AG08396 (cell line): ENCODE measurements at places on chromosomes 1 and 21.

- DNase-seq: no peak
These were observed 46.3 kb upstream of the ETS2 start for GRCh38 chr21:38759413-38759812.

GRCh38 chr1:30706528-30706927 is 16.9 kb downstream of the MATN1 start:
- peak; percentile 47 for DNase-seq

GRCh38 chr1:15935056-15935950 is 40.6 kb downstream of the ZBTB17 start:
- DNase-seq: no peak

DNA sequence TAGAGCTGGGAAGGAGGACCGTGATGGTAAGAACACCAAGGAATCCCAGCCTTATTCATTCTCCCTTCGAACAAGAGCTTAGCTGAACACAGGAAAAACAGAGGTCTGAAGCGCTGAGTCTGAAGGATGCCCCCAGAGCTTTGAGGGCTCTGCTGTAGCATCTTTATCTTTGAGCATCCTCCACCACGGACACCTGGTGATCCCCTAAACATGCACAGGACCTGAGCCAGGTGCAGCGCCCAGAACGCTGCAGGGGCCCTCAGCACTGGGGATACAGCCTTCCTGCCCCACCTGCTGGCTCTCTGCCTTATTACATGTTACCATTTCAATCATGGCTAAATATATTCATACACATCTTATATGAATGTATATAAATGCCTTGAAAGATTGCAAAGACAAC is 7.7 kb upstream of the GPATCH4 start:
- DNase-seq: no peak

DNA sequence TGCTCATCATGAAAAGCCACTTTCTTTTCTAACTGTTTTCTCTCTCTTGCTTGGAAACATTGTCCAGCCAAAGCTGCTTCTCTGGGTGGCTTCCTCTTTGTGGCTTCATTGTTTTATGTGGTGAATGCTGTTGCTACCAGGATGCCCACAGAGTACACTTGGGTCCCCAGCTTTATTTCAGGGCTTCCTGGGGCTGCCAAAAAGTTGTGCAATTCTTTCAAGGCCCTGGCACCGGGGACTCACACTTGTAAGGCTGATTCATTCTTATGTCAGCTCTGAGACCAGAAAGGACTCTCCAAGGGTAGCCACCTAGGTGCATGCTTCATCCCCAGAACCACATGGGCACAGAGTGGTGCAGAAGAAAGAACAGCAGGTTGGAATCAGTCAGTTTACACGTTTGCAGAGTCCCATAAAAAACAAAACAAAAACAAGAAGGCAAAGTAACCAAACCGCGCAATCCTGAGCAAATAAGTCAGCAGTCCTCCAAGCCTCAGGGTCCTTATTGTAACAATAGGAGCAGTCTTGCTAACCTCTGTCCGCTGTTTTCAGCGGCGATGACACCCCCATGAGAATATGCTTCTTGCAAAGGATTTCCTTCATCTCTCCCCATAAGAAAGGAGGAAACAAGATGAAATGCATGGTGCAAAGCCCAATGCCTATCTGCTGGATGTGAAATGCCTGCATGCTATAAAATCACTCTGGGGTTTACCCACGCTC is 89.9 kb upstream of the SSX2IP start:
- no peak for DNase-seq

- no peak for DNase-seq
These were observed 16.4 kb downstream of the CD244 start for GRCh38 chr1:160846281-160846680.

DNA sequence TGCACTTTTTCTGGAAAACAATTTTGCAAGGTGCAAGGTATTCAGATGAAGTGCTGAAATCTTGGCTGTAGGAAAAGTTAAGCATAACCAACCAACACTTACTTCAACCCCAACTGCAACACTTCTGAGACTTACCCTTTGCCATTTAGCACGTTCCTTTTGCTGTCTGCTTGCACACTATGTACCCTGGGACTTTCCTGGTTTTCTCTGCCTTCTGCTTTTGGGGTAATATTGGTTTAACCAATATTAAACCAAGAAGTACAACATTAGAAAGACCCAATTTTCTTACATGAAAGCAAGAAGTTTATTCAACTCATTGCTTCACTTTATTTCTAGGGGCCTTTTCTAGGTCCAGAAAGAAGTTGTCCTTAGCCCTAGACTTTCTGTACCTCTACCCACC is 193.0 kb downstream of the HLX start:
- DNase-seq: no peak

DNA sequence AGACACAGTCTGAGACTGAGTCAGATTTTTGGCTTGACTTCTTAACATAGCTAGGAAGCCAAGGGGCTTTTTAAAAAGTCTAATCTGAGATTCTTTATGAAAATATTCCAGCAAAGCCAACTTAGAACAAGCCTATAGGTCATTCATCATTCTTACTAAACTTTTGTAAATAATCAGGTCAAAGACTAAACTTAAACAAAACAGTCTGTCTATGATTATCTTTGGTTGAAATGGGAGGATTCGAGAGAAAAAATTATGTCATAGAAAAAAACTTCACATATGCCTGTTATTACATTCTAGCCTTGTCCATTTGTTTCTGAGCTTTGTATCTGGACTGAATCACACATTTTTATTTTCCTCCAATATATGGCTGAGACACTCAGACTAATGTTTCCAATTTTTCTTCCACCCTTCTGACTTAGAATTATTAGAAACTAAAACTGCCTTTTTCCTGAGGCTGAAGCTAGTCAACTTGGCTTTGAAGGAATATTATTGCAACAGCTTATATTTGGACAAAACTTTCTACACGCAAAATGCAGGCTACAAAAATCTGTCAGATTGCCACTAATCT is 83.3 kb downstream of the ETS2 start:
- no peak for DNase-seq

DNA sequence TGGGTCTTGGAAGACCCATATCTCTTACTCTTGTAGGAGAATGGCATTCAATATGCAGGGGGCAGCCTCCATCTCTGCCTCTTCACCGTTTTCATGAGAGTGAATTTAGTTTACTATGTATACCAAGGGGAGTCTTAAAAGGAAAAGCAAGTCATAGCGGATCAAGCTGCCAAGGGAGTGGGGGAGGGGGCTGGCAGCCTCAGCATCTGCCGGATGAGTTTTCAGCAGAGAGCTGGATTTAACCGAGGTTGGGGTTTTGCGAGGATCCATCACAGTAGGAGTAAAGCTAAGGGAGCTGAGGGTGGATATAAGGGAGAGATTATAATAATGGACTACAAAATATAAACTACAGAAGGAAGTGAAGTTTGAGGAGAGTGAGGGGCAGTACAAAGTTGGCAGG is 9.9 kb downstream of the CD160 start:
- DNase-seq: no peak

DNA sequence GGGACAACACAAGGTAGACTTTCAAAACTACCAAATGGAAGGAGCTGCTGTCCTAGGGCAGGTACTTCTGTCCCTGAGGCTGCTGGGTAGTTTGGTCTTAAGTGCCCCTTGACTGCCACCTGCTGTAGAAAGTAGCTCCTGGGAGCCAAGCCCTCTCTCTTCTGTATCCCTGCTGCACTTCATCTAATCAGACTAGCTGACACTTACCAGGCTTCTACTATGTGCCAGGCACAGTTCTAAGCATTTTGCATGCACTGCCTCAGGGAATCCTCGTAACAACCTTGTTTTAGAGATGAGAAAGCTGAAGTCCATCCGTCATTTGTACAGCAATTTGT is 15.9 kb upstream of the SRSF4 start:
- no peak for DNase-seq

- DNase-seq: no peak
These were observed 4.7 kb upstream of the DMBX1 start for GRCh38 chr1:46484783-46485490.
